ENCODE measurements at places on chromosomes 7 and 10. TPM values are rescaled to one million over a fixed set of nuclear protein-coding genes. Genes with fewer than 3 reads are reported as not detected.

DNA sequence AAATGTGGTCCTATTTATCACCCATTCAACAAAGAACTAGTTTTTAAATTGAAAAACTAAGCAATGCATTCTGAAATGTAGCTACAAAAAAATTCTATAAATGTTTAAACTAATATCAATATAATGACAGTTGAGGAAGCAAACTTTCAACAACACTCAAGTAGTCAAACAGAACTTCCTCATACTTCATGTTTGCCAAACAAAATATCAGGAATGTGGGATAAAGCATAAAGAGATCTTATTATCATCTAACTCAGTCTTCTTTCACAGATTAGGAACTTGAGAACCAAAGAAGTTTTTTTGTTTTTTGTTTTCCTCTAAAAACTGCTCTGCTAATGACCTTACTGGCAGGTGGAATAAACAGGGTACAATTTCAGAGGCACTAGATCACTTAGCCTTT is 116.2 kb downstream of the JAZF1 start:
- DNase-seq: no peak

GRCh38 chr7:99379043-99379577 is 4.6 kb downstream of the ARPC1B start:
- peak; percentile 46 for DNase-seq

- no peak for DNase-seq
These were observed 12.3 kb downstream of the ELN start for GRCh38 chr7:74040101-74040790.

GRCh38 chr10:69100136-69100872 is 12.4 kb downstream of the SRGN start:
- no peak for DNase-seq

DNA sequence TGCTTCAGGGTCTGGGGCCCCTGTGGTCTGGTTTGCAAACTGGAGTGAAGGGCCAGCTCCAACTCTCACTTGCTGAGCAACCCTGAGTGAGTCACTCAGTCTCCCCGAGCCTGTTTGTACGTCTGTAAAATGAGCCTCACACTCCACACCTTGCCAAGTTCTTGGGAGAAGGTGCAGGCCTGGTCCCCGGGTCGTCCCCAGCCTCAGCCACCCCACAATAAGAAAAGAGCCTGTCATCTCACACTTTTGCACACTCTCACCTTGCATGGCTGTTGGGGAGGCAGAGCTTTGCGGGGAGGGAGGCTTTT is 5.2 kb downstream of the GRIFIN start:
- DNase-seq: peak; percentile 25

DNA sequence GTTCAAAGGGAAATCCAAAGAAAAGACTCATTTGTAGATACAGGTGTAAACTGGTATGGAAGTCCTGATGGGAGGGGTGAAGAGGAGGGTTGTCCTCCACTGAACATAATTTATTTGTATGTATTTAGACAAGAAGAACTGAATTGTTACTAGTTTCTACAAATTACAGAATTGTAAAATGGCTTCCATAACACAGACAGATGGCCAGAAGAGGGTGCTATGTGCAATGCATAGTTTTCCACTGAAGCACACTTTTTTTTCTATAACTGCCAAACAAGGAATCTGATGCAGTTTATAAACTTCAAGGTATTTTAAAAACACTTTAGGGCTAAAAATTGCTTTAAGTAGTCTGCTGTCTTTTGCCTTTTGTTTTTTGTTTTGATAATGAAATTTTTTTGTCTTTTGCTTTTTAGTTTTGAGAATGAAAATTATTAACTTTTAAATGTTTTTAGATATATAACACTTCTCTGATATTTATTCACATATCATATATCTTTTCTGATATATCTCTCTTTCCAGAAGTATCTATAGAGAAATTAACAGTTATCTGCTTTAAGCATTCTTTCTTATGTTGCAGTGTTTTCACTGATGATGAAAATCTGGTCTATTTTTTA is 58.5 kb downstream of the PHYHIPL start:
- DNase-seq: no peak

GRCh38 chr7:106110885-106111654 is 1.0 kb downstream of the SYPL1 start:
- no peak for DNase-seq

The SLC26A3 gene
- total RNA-seq: not detected

The PKD2L1 gene
- 0.89 TPM for total RNA-seq

The CRHR2 gene
- not detected for total RNA-seq
